ENCODE measurements at places on chromosomes 4 and X.

GRCh38 chrX:46325312-46325877 lies 219.8 kb downstream of the ZNF674 start:
- no peak for DNase-seq

DNA sequence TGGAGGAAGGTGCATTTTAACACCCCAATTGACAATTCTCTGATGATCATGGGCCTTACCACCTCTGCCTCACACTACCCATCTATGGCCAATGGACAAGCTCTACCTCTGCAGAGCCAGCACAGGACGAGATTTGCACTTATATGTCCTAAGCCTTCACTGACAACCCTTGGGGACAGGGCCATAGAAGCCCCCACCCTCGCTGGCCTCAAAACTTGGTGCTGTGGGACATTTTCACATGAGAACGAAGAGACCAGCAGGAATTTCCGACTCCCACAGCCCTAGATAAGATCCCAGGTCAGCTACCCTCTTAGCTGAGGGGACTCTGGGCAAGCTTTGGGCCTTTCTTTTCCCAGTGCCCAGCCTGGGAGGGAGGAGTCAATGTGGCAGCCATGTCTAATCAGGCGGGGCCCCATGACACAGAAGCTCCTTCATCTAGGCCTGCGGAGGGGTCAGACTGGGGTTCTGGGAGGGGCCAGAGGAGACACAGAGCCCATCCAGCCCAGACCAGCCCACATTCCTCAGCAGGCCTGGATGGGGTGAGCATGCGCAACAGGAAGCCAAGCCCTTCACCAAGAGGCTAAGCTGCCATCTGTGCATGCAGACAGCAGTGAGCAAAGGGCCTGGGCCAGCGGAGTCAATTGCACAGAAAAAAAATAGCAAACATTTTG lies 12.1 kb downstream of the PJA1 start:
- no peak for DNase-seq

DNA sequence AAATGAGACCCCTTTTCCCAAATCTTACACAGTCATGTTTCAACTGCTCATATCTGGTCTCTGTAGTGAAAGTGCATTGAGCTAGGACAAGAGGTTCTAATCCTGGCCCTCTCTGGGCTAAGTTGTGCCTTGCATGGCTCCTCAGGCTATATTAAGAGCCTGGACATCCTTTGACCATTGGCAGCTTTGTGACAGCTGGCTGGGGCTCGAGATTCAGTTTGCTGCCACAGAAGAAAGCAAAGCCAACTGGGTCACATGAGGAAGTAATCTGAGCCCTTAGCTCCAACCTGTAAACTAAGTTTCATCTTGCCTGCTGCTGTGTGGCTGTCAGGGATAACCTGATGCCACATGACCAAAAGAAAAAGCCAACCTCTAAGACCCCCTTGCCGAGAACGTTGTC lies 51.8 kb upstream of the JADE1 start:
- no peak for DNase-seq

- DNase-seq, result no peak
Observed at GRCh38 chr4:127097061-127097460, 535.7 kb upstream of the INTU start.

DNA sequence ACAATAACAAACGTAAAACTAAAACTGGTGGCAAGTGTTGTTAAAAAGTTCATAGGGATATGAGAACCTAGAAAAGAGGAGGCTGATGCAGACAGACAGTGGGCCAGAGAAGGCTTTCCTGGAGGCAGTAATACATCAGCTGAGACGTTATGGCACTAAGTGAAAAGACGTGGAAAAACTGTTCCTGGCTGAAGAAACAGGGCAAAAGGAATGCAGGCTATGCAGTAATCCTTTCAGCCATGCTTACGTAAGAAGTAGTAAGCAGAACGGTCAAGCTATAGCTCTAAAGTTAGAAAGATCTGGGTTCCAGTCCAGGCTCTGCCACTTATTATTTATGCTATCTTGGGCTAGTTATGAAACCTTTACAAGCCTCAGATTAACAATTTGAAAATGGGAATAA lies 6.4 kb downstream of the LAMTOR3 start:
- no peak for DNase-seq

DNA sequence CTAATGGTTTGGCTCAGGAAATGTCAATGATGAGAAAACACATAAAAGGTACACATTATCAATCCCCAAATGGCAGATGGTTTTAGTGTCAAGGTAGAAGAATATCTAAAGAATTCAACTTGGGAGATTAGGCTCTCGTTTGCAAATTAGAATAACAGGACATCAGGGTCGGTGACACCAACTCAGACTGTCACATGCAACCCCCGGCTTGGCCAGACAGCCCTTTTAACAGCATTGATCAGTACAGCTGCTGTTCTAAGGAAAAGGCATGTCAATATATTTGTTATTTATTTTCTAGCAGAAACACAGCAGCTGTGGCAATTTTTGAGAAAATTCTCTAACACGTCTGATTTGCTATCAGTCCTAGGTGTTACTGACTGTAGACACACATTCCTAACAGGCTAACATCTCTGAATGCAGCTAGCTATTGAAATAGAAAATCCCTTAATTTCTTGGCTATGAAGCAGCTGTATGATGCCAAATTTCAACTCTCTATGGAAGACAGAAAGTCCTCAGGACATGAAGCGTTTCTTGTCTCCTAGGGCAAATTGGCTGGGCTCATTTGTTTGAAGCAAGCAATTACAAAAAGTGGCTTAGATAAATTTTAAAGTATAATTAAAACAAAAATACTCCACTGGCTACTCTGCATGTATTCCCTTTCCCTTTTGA lies 269.0 kb upstream of the CXXC4 start:
- DNase-seq, result no peak

DNA sequence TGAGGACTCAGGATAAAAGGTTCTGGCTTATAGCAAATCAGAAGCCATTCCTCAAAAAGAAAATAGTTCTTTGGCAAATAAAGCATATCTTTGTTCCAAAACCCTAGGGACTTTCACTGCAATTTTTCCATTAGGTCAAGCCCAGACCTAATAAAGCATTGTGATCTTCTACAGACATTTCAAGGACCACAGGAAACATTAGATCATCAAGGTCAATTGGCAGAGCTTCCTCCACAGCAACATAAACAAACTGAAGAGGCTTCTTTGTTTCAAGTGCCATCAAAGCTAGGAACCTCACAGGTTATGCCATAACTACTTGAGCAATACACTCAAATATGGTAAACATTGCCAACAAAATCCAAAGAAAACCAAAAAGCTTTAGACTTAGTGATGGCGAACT lies 144.9 kb downstream of the ANXA5 start:
- no peak for DNase-seq

DNA sequence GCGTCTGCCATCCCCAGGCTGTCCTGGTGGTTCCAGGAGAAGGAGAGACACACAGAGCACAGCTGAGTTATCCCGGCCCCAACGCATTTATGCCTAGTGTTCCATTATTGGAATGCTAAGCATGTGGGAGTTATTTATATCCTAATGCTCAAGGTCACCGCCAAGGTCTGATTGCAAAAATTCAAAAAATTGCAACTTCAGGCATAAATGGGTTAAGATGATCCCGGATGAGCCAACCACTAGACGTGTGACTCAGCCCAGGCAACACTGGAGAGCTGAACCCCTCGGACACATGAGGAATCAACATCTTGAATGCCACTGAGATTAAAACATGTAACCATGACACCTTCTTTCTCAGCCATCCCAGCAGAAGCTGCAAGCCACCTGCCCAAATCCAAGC lies 3.8 kb upstream of the ZCCHC4 start:
- DNase-seq, result no peak

DNA sequence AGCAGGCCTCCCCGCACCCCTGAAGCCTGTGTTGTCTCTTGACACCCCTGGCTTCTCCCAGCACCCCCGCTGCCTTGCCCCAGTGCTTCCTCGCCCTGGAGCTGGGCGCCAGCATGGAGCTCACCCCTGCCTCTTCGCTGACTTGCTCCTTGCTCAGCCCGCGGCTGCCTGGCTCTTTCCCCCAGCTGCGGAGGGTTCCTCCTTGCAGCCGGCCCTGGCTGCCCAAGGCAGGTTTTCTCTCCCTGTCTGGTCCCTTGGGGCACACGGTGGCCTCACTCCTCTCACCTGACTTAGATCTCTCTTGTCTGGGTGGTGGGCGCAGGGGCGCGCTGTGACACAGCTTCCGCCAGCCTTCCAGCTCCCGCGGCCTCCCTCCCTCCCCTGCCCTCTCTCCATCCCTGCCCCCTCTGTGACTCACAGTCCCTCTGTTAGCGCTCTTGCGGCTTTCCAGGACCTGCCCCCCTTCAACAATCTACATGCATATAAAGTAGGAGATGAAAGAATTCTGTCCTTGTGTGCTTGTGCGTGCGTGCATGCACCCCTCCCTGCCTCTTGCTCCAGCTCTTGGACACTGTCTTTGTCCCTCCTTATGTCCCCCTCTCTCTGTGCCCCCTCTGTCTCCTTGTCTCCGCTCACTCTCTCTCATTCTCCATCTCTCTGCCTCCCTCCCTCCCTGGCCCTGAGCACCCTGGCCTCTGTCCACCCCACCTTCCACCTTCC lies 2.2 kb downstream of the PLXNB3 start:
- no peak for DNase-seq

GRCh38 chr4:127018381-127018780 lies 614.4 kb upstream of the INTU start:
- no peak for DNase-seq

- DNase-seq, result no peak
Observed at GRCh38 chr4:5918331-5918985, 25.6 kb upstream of the CRMP1 start.
